ENCODE measurements at places on chromosomes 2 and 18.

GRCh38 chr2:202317080-202317857 lies 51.7 kb downstream of the NOP58 start:
- DNase-seq: peak; percentile 94

- DNase-seq: peak; percentile 45
These were observed 27.5 kb downstream of the GAREM1 start for GRCh38 chr18:32443033-32443705.

DNA sequence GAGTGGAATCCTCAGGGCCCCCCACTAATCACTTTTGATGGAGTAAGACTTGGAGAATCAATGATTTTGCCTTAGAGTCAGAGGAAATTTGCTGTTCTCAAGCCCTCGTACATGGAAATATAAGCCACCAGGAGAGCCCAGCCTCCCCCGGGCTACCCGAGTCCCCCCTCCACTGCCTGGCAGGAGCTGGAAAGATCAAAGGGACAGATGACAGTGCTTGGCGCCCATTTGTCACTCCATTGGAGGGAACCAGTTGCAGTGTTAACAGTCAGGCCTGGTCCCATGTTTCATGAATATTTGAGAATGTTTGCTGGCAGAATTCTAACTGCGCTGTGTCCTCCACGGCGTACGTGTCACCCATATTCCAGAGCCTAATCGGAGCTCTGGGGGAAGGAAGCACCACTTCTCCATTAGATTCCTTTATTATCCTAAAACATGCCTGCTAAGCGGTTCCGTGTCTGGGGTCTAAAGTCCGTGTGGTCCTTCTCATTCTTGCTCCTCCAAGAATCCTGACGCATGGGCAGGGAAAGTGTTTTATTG lies 202.4 kb downstream of the KLHL29 start:
- no peak for DNase-seq

GRCh38 chr2:200515155-200515554 lies 5.3 kb upstream of the KCTD18 start:
- no peak for DNase-seq

DNA sequence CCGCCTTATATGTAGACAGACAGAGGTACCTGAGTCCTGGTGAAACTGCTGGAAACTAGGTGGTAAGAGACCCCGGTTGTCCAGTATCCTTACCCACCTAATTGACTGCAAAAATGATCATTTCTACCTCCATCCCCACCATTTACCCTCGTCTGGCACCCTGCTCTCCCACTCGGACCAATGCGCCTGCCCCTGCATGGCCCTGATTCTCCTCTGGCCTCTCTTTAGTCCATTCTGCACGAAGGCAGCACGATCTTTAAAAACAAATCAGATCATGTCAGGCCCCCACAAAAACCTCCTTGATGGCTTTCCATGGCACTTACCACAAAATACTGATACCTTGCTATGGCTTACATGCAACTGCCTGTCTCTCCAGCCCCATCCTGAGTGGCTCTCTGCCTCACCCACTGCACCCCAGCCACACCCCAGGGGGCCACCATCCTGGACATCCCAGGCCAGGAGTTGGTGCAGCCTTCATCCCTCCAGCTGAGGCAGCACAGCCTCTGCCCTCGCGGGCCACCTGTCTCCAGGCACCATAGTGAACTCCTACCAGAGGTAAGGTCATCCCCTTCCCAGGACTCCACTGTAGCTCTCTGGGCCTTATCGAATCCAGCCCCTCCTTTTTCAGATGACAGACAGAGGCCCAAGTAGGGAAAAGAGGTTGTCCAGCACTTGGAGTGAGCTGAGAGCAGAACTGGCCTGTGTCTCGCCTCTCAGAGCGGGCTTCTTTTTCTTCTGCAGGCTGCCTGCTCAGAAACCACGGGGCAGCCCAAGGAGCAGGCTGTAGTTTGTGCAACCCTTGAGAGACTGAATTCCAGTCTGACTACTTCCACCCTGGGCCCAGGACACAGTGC lies 12.3 kb upstream of the CIB4 start:
- no peak for DNase-seq

DNA sequence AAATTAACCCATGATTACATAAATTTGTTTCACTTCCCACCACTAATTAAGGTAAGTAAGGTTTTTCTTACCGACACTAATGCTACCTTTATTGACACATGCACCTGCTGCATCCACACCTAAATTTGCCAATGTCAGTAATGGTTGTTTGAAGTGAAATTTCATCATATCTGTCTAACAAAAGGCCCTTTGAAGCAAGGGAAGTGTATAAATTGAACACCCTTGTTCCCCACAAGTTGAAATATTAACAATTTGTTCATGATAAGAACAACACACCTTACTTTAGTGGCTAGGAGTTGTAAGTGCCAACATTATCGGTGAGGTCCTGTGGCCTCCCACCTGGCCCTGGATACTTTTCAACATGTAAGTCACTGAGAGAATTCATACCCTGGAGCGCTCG lies 116.3 kb upstream of the CDCA7 start:
- DNase-seq: no peak
